A673 (cell line): ENCODE measurements at places on chromosomes 1 and 21. TPM values are rescaled to one million over a fixed set of nuclear protein-coding genes. Genes with fewer than 3 reads are reported as not detected.

DCAF8 gene
- total RNA-seq, result 108 and 115 TPM in 2 replicates

DNA sequence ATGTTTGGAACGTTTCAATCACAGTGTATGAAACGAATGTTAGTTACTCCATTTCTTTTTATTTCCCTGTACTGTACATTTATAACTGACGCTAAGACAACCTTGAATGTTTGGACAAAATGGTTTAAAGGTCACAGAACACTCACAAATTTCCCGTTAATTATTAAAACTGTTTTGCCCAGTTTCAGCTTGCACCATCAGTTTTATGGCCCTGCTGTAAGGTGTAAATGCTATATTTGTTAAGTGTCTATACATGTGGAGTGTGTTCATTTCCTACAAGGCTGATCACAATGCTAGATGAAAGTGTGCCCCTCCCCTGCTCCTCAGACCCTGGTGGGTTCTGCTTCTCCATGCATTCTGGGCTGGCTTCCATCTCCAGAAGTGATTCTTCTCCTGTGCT is 57.9 kb upstream of the ETS2 start:
- no peak for DNase-seq

HEYL gene
- total RNA-seq, result 0.77 and 1.3 TPM in 2 replicates

CYP4A22 gene
- total RNA-seq, result not detected in 2 replicates

- peak; percentile 27 for DNase-seq
Observed at GRCh38 chr21:39153373-39153772, 29.9 kb downstream of the PSMG1 start.

GRCh38 chr21:46220847-46221246 is 7.7 kb downstream of the LSS start:
- no peak for DNase-seq

DNA sequence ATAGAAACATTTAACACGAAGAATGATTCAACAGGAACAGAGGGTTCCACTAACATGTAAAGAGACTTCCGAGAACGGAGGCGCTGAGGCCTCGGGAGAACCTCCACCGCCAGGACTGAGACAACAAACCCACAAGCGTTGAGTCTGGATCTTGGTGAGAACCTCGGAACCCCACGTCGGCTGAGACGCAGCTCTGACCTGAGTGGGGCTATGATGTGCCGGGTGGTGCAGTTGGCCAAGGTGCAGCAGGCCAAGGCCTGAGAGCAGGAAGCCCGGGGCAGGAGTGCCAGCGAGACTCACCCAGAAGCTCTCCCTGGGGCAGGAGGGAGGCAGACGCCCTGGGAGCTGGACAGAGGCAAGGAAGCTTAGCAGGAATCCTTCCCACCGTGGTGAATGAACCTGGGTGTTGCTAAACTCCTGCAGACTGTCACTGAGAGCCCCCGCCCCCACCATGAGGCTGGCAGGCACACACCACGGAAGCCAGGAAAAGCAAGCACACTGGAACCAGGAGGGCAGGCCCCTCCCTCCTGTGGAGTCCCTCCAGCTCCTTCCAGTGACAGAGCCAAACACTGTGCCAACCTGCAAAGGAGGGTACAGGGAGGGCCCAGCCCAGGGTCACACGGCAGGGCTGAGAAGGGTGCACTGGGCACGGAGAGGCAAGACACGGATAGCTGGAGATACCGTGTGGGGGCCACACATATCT is 34.8 kb downstream of the WDR4 start:
- DNase-seq, result no peak

GRCh38 chr1:39683591-39684312 is 7.5 kb downstream of the HPCAL4 start:
- DNase-seq, result no peak

- DNase-seq, result no peak
Observed at GRCh38 chr1:4061521-4062031, 161.5 kb upstream of the C1orf174 start.

DNA sequence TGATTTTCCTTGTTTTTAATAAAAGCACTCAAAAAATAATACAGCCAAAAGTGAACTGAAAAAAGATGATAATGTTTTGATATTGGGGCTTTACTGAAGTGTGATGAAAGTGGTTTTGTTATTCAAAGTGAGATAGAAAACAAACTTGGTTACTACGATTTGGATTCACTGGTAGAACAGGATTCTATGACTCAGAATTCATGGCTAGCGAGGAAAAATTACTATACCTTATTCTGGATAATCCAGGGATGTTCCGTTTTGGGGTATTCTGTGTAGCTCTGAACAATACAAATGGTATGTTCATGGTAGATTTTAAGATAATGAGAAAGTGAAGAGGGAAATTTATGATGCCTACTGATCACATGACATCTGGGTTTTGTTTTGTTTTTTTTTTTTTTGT is 117.7 kb downstream of the NRDC start:
- no peak for DNase-seq

GRCh38 chr1:18903291-18903756 is 969 bp upstream of the ALDH4A1 start:
- DNase-seq, result no peak

DNA sequence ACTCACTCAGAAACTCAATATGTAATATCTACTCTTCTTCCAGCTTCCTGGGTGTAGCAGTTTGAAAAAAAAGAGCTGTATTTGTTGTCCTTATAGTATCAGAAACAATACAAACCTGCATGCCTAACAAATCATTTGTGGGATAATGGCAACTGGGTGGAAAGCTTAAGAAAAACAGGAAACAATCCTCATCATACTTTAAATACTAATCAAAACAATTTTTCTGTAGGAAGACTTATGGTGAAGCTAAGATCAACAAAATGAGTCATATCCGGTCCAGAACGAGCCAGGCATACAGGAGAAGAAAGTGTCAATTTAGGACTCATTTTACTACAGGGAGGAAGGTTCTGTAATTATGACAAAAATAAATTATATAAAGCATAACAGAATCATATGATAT is 181.8 kb upstream of the ADGRL4 start:
- peak; percentile 79 for DNase-seq

GRCh38 chr1:59879996-59880505 is 46.5 kb downstream of the CYP2J2 start:
- DNase-seq, result no peak

MLLT11 gene
- 91.9 and 108 TPM in 2 replicates for total RNA-seq

PLA2G2F gene
- total RNA-seq, result not detected in 2 replicates

GRCh38 chr1:21384620-21385019 is 55.3 kb upstream of the NBPF3 start:
- no peak for DNase-seq

- DNase-seq, result no peak
Observed at GRCh38 chr1:203544485-203544884, 50.5 kb downstream of the OPTC start.

SLC1A7 gene
- total RNA-seq, result not detected in 2 replicates

INKA2 gene
- total RNA-seq, result 0.62 and 0.74 TPM in 2 replicates

MTF2 gene
- 68.5 and 68.7 TPM in 2 replicates for total RNA-seq

DNA sequence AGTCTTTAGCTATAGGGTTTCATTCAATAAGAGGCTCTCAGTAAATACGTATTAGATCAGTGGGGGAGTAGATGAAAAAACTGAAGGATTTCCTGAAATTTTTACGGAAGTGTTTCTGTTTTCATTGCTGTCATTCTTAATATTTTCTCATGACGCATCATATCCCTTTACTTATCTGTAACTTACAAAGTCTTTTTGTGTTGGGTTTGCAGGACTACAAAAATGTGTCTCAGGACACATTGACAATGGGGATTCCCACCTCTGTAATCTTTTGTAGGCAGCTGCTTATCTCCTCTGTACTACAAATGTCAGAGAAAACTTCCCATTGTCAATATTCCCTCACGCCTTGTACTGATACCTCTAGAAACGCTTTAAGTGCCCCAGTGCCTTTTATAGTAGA is 35.5 kb downstream of the CRP start:
- no peak for DNase-seq

GRCh38 chr1:193479187-193479586 is 292.8 kb upstream of the B3GALT2 start:
- DNase-seq, result no peak

DNA sequence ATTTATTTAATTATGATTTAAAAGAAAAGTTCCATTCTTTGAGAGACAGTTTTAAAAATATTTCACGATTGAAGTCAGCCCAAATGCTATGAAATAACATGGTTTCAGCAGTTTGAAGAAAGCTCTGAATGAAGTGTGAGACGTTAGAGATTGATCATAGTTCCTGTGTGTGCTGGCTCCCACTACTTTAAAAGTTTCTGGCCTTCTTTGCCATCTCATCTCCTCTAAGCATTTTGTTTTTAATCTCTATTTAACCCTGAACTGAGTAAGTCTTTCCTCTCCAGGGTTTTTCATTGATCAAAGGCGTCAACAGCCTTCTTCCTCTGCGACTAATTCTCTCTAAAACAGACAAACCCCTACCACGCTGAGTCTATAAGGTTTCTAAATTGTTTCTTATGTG is 225.3 kb upstream of the B3GALT2 start:
- no peak for DNase-seq

DNA sequence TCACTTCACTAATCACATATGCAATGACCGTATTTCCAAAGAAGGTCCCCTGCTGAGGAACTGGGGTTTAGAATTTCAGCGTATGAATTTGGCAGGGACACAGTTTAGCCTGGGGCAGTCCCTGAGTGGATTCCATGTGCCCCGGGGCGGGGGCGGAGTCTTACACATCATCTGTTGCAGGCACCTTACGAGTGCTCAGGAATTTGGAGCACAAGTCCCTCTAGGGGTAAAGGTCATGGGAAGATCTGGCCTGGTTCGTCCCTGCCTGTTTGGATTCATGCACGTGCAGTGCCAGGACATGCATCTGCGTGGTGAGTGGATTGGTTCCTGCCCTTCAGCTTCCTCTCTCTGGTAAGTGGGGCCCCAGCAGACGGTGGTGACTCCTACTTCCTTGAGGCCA is 208.3 kb upstream of the C1orf174 start:
- DNase-seq, result peak; percentile 24

ZBTB8B gene
- 0.06 and 0.17 TPM in 2 replicates for total RNA-seq

COP1 gene
- total RNA-seq, result 35.8 and 37.5 TPM in 2 replicates

NCF2 gene
- not detected in 2 replicates for total RNA-seq

GRCh38 chr21:28773036-28773435 is 219.6 kb downstream of the LTN1 start:
- no peak for DNase-seq

GRCh38 chr1:214377886-214378285 is 96.9 kb downstream of the SMYD2 start:
- no peak for DNase-seq

DNA sequence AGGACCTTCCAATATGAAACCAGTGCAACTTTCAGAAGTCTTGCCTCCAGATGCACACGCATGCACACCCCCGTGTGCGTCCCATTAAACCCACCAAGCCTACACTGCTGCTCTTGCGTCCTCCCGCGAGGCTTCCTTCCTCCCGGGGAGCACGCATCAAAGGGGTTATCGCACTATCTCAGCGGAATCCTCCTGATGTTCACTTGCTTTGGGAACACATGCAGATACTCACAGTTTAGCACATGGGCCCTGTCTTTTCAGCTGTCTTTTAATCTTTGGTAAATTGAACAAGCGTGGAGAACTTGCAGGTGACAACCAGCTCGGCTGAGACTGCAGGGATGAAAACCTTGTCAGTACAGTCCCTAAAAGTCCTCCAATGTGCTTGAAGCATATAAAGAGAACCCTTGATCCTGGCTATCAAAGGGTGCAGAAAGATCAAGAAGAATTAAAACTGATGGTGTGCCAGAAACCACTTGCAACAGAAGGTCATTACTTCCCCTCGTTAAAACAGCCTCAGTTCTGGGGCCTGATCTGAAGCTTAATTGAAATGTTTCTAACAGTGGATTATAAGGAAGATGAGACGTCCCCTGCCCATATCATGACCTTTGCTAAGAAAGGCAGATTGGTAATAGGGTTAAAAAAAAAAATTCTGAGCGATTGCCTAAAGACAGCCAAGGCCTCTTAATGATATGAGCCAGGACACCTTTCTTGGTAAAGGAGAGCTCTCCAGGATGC is 149.4 kb upstream of the LMO4 start:
- DNase-seq, result no peak

LCE2A gene
- not detected in 2 replicates for total RNA-seq

GRCh38 chr1:93844262-93845045 is 34.6 kb downstream of the DNTTIP2 start:
- peak; percentile 82 for DNase-seq

GRCh38 chr1:16119926-16120325 is 35.9 kb downstream of the EPHA2 start:
- no peak for DNase-seq

GRCh38 chr21:35259457-35259856 is 210.4 kb upstream of the RUNX1 start:
- DNase-seq, result no peak

DNA sequence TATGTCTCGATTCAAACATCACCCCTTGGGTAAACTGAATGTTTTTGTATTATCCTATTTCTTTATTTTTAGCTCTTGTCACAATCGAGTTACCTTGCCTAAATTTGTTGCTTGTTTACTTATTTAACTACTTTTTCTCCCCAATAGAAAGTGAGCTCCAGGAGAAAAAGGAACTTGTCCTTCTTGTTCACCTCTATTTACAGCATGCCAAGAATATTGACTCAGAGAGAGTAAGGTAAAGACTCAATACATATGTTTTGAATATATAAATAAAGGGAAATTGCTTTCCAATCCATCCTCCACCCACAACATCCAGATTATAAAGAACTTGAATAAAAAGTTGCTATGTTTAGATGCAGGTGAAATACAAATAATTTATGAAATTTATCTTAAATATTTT is 107.3 kb upstream of the PDC start:
- DNase-seq, result no peak

AVPR1B gene
- not detected in 2 replicates for total RNA-seq

GRCh38 chr1:222049176-222049575 is 307.3 kb upstream of the DUSP10 start:
- DNase-seq, result no peak

DNA sequence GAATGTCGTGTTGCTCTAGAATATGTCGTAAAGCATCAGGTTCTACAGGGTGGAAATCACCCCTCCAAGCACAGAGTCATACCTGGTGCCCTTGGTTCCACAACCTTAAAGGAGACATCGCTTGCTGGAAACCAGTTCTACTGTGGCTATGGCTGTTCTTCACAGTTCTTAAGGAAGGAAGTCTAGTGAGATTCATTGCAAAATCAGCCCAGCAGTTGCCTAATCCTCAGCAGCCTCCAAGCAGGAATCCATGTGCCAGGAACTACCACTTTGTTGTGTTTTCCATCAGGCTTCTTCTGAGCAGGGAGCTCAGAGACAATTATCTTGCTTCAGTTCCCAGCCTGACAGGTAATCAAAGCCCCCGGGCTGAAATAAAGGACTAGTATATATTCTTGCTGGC is 45.0 kb upstream of the SLC35F3 start:
- no peak for DNase-seq

TNNT2 gene
- 0.90 and 2.3 TPM in 2 replicates for total RNA-seq

GRCh38 chr1:202130816-202131522 is 8.3 kb downstream of the GPR37L1 start:
- no peak for DNase-seq
